ENCODE measurements at places on chromosomes 6 and 20.
A peak's percentile ranks its signal among the peaks of the same experiment; 100 is the strongest.

DNA sequence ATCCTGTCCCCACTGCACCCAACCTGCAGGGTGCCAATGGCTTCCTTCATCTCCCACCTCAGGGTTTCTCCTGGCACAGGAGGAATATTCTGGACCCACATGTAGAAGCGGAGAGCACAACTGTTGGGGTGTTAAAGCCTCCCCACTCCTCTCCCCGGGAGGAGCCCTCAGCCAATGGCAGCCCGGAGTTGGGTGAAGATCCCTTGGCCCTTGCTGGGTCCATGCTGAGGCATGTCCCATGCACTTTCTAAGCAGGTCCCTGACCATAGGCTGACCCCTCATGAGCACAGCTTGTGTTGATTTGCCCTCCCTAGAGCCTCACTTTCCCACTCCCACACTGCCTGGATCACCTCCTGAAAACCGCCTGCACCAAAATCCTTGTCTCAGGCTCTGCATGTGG, 97.2 kb upstream of the PMEPA1 start:
- peak; percentile 69 for DNase-seq

- no peak for DNase-seq
These were observed 47.7 kb downstream of the AKAP7 start for GRCh38 chr6:131182991-131183425.

DNA sequence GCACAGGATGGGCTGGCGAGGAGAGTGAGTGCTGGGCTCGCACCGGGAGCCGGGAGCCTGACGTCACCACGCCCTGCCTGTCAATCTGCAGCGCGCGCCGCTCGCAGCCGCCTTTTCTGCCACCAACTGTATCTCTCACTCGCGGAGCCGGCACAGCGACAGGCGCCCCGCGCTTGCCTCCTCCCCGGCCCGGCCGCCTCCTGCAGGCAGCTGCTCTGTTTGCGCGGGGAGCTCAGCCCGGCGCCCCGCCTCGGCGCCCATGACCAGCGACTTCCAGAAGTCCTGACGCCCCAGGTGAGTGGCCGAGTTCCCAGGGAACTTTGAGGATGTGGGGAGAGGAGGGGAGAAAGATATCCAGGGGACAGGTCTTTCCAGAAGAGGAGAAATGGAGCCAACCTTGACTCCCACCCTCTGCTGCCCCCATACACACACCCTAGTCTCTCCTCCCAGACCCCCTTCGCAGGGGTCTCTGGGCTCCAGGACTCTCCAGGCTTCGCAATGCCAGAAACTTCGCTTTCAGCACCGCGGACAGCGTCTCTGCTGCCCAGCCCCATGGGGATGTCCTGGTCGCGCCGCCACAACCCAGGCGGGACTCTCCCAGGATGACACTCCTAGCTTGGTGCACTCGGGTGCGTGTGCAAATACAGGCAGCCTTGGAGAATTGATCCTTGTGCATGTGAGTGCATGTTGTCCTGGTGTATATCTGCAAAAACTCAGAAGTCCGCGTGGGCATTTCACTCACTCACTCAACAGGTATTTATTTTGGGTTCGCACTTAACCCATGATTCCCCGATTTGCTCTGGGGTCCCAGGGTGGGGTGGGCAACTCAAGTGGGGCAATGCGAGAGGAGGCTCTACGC, at the start of gene GPR6:
TSS of gene GPR6 (plus strand) at position 138 of the 859 bp plus-strand sequence. CDS start 802 bp downstream, outside the sequence.
- DNase-seq: peak; percentile 51

DNA sequence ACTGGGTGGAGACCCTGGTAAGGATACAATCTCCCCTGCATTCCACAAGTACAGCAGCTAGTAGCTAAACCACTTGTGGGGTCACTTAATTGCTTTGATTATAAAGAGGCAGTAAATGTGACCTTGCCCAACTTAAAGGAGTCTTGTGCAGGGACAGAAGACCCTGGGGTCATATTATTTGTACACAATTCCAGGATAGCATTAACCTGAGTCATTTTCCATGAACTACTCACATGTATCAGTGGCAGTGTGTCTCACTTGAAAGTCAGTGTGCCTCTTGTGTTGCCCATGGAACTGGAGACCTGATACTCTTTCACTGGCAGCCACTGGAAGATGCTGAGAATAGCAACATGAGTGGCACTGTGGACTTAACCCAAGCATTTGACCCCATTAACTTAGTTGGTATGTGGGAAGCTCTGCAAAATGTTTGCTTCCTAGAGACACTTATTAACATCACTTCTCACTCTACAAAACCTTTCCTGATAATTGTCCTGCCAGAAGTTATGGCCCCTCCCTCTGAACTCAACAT, 28.9 kb downstream of the CLIC5 start:
- DNase-seq: no peak

- DNase-seq: no peak
These were observed 46.2 kb downstream of the BFSP1 start for GRCh38 chr20:17485017-17485416.

DNA sequence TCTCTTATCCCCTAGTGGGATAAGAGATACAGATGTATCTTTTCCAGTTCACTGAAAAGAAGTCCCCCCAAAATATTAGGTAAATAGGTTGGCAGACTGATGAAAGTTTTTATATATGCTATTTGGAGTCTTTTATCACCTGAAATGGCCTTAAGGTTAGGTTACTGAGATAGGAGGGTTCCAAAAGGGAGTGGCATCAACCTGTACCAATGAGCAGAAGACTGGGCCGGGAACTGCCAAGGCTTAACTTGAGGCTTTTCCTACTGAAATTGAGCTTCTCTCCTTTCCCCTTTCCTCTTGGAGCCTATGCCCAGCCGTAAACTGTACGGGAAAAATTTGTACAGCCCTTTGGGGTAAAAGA, 42.0 kb downstream of the EIF2S2 start:
- no peak for DNase-seq

- no peak for DNase-seq
These were observed 17.6 kb downstream of the HDAC2 start for GRCh38 chr6:113953346-113953745.

DNA sequence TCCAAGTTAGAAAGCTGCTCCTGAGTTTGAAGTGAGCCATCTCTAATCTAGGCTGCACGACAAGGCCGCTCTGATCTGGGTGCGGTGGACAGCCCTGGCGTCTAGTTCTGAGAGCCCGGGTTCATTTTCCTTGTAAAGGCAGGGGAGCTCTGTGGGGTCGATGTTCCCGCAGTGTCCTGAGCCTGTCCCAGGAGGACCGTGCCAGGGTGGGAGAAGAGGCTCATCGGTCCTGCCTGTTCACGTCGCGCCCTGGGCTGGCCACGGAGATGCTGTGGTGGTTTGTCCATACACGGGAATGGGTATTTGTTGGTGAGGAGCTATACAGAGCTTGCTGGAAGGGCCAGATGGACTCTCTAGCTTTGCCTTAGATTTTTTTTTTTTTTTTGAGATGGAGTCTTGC, 27.0 kb downstream of the PSMG4 start:
- DNase-seq: peak; percentile 37

DNA sequence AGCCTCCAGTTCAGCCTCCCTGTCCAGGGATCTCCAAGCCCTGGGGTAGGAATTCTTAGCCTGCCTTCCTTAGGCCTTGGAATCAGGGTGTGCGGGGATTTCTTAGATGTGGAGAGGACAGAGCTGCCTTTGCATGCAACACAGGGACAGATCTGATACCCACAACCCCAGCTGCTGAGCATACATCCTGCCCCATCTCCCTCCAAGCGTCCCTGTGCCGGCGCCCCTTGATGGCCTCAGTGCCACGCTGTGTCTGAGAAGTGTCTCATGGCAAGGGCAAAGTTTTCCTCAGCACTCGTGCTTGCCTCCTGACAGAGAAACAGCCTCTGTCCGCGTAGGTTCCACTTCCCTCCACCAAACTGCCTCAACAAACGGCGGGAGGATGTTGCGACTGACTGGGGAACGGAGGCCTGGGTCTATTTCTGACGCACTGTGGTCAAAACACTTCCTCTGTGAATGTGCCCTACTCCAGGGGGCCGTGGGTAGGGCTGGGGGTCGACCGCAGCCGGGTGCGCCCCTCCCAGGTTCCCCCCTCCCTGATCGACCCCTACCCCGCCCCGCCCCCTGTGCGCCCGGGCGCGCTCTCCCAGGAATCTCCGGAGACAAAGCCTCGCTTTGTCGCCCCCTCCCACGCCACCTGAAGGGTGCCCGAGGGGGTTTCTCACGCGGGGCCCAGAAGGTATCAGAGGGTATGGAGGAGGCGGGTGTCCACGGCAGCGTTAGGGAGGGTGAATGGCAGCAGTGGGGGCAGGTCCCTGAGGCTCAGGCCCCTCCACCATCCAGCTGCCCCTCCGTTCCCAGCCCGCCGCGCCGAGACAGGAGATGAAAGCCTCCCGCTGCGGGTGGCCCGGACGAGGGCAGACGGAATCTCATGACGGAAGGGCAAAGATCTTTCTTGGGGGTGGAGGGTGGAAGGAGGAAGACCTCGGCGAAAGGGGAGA, 806 bp downstream of the MICAL1 start:
- DNase-seq: no peak

DNA sequence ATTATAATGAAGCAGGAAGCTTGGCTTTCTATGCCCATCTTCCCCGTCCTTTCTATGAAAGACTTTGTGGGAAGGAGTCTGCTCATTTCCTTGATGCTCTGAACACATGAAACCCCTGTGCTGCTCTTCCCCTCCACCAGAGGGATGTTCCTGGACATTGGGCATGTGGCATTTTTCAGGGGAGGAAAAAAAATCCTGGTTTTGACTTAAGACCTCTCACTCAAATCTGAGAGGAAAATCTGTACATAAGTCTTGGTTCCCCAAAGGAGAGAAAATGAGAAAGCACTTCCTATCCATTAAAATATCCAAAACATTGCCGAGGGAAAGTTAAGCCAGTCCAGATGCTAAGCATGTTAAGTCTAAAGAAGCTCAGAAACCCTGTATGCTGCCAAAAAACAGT, 393.0 kb downstream of the PAX1 start:
- DNase-seq: no peak

DNA sequence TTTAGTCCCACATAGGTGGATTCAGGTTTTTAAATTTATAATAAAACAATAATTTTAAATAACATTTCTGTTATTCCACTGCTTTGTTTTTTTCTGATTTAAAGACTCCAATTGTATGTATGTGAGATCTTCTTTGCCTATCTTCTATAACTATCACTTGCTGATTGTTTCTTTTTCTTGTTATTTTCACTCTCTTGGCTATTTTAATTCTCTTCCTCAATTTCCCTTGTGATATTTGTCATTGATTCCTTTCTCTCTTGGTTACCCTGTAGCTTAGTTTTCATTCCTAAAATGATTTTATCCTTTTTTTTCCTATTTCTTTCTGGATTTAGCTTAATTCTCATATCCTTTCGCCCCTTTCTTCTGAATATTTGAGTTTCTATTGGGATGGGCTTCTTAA, 227.3 kb upstream of the TENT5A start:
- no peak for DNase-seq

DNA sequence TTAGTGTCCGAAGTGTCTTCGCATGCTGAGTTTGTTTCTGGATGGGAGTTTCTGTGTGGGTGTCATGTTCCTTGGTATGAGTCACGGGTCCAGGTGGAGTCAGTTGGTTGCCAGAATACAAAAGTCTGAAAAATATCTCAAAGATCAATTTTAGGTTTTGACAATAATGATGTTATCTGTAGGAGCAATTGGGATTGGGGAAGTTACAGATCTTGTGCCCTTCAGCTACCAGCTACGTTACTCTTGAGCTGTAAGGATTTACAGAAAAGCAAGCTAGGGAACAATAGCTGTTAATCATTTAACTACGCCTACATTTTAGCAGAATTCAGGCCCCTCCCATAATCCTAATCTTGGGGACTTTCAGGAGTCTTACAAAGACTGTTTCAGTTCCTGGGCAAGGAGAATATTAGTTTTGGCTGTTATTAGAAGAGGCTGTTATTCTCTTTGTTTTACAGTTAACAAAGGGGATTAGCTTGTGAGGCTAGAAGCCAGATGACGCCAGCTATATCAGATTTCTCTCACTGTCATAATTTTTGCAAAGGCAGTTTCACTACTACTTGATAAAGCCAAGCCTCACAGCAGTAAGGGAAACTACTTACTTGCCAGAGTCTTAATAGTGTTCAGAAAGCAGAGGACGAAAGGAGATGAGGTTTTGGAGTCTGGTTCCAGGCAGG, 15.4 kb upstream of the SLC22A16 start:
- DNase-seq: no peak

DNA sequence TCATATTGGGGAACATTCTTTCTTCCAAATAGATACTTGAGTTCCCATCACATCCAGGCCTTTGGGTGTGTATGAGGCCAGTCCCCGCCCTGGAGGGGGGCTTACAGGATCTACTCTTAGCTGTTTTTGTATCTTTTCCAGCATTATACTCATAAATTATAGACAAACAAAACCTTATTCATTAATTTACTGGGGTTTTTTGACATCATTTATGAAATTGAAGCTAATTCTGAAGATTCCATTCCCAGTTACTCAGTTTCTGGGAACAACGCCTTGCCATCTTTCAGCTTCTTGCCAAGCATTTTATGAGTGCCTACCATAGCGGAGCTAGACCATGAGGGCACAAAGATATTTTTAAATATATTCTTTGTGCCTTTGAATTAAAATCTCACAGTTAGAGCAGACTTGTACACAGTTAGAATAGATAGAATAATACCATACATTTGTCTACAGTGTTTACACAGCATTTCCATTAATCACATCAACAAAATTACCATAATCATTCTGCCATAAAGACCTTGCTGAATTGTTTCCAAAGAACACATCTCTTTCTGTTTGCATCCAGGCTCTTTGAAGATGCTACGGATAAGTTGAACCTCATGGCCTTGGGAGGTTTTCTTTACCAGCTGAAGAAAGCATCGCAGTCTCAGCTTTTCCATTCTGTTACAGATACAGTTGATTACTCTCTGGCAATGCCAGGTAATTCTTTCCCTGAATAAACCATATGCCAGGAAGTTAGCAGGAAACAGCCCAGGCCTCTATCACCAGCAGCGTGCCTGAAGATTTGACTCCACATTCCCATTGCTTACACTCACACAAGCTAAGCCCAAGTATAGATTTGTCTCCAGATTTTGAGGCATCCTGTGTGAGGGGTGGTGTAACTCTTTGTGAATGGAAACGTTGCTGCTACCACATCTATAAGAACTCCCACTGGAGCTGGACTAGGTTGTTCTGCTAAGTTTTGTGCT, 75.4 kb upstream of the PBOV1 start:
- DNase-seq: no peak

GRCh38 chr6:14306151-14306906, 188.8 kb downstream of the CD83 start:
- DNase-seq: no peak

DNA sequence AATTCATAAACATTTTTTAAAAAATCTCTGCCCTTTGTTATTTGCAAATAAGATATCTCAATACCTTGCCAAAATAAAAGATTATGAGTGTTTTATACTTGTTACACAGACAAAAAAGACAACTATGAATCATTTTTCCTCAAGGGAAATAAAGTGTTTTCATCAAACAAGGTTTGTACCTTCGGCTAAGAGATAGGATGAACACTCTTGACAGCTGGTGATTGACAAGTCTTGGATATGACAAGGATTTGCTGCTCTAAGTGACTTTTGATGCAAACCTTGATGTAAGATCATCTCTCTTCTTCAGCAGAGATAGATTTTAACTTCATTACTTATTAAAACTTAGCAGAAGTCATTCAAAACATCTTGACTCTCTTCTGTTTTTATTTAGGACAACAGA, 514.3 kb upstream of the IRAK1BP1 start:
- no peak for DNase-seq

Data from RWPE2 (cell line).